ENCODE measurements at places on chromosomes 16 and 17.
A peak's percentile ranks its signal among the peaks of the same experiment; 100 is the strongest.

GRCh38 chr17:50872710-50873424 lies 6.7 kb upstream of the TOB1 start:
- DNase-seq: peak; percentile 72

DNA sequence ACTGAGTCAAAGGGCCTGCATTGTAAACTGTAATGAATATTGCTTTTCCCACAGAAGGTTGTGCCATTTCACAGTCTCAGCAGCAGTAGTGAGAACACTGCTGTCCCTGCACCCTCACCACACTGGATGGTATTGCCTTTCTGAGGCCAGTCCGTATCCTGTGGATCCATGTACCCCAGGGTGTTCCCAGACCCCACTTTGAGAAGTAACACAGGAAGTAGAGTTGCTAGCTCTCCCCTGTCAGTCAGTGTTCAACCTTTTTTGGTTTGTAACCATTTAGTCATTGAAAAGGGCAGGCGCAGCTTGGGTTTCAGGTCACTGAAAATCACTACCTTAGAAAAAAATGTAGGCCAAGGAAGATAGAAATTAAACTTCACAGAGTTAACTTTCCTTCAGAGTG lies 37.9 kb downstream of the SLFN12L start:
- no peak for DNase-seq

- no peak for DNase-seq
These were observed 5.9 kb downstream of the CA5A start for GRCh38 chr16:87930456-87930855.

DNA sequence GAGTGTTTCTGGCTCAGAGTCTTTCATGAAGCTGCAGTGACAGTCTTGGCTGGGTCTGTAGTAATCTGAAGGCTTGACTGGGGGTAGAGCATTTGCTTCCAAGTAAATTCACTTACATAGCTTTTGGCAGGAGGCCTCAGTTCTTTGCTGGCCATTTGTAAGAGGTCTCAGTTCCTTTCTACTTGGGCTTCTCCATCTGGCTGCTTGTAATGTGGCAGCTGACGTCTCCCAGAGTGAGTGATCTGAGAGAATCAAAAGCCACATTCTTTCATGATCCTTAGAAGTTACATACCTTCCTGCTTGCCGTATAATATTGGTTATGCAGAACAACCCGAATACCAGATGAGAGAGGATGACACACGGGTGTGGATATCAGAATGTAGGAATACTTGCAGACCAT lies 39.8 kb downstream of the NF1 start:
- peak; percentile 33 for DNase-seq

- DNase-seq: peak; percentile 80
These were observed 202.3 kb downstream of the RAB11FIP4 start for GRCh38 chr17:31593806-31594205.

- no peak for DNase-seq
These were observed 96.2 kb downstream of the RAP1GAP2 start for GRCh38 chr17:2892305-2892971.

DNA sequence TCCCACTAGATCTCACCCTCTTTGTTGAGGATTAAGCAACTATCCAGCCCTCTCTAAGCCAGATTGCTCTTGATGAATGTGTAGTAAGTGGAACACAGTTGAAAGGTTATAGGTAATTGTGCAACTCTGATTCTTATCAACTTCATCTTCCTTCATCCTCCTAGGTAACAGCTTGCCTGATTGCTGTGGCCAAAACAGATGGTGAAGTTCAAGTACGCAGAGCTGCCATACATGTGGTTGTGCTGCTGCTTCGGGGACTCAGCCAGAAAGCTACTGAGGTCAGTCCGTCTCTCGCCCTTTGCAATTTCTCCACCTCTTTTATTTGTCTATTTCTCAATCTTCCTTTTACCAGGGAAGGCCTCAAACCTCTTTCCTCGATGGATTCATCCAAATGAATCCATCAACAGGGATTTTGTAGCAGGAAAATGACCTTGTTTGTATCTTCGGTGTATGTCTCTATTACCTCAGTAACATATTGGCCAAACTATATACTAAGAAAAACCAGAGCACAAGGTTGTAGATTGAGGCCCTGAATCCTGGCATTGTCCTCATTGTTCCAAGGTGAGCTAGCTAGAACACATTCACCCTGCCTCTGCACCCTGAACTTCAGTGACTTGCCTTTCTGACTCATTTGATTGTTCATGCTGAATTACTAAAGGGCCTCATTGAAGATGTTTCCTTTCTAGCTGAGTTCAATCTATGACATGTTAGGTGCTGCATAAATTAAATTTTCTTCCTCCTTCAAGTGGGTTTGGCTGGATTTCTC lies 65.1 kb upstream of the HAS3 start:
- no peak for DNase-seq

DNA sequence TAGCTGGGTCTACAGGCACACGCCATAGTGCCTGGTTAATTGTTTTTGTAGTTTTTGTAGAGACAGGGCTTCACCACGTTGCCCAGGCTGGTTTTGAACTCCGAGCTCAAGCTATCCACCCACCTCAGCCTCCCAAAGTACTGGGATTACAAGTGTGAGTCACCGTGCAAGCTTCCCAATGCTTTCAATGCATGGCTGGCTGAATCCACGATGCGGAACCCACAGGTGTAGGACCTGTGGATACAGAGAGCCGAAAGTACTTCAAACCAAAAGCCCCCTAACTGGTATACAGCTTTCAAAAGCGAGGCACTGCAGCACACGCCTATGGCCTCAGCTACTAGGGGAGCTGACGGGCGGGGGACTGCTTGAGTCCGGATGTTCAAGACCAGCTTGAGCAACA lies 44.8 kb downstream of the METTL16 start:
- DNase-seq: no peak

- DNase-seq: no peak
These were observed 19.3 kb downstream of the DBNDD1 start for GRCh38 chr16:89999831-90000574.

GRCh38 chr16:57645691-57646387 lies 17.4 kb downstream of the ADGRG1 start:
- peak; percentile 73 for DNase-seq

DNA sequence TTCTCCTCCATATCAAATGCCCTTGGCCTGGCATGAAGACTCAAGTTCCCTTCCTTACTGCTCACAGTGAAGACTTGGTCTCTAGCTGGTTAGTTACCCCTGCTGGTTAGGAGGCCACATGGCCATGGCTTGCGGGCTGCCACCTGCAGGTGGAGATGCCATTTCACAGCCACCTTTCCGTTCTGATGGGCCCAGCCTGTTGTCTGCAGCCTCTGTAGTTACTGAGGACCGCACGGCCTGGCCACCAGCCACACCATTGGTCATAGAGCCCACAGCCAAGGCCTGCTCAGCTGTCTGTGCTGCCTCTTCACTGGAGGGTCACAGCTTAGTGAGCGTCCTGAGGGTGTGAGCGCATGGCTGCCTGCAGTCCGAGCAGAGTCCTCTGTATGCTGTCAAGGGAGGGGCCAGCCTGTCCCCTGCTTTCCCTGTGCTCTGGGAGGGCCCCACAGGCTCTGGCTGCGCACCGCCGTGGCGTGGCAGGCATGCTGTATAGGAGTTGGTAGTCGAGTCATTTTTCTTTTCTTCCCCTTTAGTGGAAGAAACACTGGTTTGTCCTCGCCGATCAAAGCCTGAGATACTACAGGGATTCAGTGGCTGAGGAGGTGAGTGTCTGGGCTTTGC lies 59.2 kb downstream of the PLD6 start:
- DNase-seq: no peak

DNA sequence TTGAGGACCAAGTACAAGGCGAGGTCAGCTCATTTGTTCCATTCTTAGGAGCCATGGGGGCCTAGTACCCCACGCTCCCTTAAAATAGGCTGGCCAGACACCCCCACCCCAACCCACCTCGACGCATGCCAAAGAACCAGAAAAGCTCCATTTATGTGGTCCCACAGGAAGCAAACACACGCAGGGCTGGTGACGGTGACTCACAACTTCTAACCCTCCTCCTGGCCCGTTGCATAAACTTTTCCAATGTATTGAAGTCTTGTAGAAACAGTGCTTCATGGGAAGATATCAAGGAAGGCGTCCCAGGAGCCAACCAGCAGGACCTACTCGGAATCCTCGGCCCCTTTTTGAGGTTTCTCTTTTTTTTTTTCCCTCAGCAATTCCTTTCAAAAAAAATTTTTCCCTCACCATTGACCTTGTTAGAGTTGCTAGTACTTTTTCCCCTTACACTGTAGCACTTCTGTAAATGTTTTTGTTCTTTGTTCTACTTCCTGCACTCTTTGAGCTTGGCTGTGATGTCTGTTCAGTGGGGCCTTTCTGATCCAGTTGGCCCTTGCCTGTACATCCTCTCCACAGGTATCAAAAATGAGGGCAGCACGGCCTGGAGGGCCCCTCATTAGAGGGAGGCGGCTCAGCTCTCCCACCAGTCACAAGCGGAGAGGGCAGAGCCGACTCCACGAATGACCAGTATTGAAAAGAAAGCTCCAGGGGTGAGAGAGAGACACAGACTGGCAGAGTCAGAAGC lies 208.3 kb downstream of the RGS9 start:
- no peak for DNase-seq

DNA sequence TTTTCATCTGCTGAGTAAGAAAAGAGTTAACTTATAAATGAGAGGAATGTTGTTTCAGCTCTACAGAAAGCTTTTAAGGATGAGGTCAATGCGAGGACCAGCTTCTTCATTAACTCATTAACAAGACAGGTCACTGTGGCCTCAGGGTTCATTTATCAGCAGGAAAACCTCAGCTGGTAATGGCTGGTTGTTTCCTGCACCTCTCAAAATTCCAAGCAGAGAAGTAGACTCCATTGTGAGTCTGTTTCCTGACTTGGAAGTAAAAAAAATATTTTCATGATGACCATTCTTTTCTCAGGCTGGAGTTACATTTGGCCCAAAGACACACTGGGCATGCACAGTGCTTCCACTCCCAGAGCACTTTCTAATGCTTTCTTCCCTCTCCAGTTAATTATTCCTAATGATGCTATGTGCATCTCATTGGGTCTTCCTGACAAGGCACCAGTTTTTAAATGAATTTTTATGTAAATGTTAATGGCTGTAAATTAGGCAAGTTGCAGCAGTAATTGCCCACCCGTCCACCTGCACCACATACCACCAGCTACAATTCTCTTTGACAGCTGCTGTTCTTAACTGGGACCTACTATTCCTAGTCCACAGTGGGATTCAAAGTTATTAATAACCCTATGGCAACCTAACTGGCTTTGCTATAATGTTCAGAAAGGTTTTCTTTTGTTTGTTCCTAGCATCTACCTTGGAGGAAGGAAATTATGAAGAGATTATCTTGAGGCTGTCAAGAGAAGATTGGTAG lies 89.5 kb upstream of the BCAR1 start:
- DNase-seq: no peak

- DNase-seq: no peak
These were observed 17.6 kb upstream of the LGALS9 start for GRCh38 chr17:27613433-27613832.

GRCh38 chr16:75792771-75793492 lies 66.6 kb upstream of the CPHXL start:
- DNase-seq: no peak

DNA sequence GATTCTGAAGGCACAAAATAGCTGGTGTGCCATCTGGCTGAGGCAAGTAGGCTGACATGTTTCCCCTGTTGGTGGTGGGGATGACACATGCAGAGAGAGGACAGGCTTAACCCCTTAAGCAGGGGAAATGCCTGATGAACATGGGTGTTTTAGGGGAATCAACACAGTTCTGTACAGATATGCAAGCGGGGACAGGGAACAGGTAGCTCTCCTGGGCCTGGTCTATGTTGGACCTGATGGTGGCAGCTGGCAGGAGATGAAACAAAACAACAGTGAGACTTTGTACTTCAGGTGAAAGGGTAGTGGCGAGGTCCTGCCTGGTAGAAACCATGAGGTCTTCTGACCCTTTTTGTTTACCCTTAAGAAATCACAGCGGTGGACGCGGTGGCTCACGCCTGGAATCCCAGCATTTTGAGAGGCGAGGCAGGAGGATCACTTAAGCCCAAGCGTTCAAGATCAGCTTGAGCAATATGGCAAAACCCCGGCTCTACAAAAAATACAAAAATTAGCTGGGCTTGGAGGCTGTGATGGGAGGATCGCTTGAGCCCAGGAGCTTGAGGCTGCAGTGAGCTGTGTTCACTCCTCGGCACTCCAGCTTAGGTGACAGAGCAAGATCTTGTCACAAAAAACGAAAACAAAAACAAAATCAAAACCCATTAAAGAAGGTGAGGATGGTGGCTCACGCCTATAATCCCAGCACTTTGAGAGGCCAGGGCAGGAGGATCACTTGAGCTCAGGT lies 10.5 kb downstream of the OR1F1 start:
- no peak for DNase-seq

- peak; percentile 15 for DNase-seq
These were observed 27.3 kb downstream of the NGFR start for GRCh38 chr17:49522357-49522890.

- no peak for DNase-seq
These were observed 27.2 kb downstream of the NAGPA start for GRCh38 chr16:5006348-5007193.

DNA sequence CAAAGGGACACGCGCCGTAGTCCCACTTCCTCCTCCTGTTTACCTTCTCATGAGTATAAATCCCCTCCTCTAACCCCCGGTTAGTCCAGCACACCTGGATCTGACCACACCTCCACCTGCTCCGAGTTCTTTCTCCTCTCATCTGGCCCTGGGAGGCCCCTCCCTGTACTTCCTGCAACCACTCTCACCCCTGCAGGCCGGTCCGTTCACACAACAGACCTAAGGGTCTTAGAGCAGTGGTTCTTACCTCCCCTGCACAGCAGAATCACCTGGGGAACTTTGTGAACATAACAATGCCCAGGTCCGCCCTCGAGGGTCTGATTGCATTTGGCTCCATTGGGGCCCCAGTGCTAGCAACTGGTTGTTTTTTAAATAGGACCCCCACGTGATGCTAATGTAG lies 24.8 kb downstream of the TMEM114 start:
- DNase-seq: no peak

- no peak for DNase-seq
These were observed 8.2 kb downstream of the TMEM106A start for GRCh38 chr17:43219746-43220380.

DNA sequence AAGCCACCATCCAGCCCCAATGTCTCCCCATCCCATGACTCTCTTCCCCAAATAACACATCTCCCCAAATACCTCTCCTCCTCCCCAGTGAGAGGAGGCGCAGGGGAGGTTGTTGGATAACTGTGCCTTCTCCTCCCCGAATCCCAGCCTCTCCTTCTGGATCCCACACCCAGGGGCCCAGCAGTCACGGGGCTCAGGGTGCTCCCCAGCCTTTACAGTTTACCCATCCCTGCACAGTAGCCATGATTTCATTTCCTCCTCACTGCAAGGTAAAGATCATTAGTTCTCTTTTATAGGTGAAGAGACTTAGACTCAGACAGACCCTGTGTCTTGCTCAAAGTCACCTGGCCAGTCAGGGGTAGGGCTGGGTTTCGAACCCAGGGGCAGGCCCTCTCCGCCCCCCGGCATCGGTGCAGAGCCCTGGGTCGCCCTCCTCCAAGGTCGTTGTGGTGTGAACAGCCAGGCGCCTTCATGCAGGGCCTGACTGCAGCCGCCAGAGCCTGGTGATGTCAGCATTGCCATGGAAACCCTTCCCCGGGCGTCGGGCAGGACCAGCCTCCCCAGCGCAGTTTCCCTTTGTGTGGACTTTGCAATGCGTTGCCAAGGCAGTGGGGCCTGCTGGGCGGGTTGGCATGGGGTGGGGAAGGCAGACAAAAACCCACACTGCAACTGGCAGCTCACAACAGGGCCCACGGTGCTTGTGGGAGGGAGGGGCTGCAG lies 53.3 kb upstream of the TOB1 start:
- peak; percentile 95 for DNase-seq

- no peak for DNase-seq
These were observed 154.3 kb upstream of the MED13 start for GRCh38 chr17:62219221-62219899.

GRCh38 chr16:3328643-3329042 lies 23.3 kb downstream of the ZNF75A start:
- no peak for DNase-seq

GRCh38 chr17:50100480-50100883 lies 5.3 kb downstream of the PDK2 start:
- DNase-seq: no peak

Measured in femur (tissue), 1 donor.